ENCODE measurements at places on chromosomes 7 and 10.

DNA sequence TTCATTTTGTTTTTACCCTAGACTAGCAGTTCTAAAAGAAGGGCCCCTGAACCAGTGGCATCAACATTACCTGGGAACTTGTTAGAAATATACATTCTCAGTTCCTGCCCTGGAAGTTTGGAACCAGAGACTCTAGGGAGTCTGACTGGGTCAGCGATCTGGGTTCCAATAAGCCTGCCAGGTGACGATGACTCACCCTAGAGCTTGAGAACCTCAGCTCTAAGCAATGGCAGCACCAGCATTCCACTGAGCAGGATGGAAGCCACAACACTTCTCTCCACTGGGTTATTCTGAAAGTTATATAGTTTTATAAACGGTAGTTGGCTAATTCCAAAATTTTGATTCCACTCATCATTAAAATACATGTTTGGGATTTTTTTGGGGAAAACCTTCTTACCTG, 97.0 kb upstream of the AMPH start:
- no peak for DNase-seq

DNA sequence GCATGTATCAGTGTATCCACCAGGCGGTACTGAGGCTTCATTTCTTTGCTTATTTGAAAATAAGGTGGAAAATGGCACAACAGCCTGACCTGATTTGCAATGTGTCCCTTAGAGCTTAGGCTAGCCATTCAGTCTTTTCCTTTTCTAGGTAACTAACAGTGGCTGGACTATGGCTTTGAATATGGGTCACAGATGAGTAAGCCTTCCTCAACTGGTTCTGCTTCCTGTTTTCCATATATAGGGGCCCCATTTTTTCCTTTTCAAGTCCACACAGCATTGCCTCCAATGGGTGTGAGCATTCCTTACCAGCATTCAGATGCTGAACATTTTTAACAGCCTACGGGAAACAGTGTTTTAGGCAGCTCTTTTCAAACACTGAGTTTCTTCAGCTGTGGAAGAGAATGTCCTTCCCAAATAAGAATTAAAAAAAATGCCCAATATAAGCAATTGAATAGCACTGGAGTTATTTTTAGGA, 3.9 kb upstream of the ITGB1 start:
- DNase-seq = peak; percentile 66

DNA sequence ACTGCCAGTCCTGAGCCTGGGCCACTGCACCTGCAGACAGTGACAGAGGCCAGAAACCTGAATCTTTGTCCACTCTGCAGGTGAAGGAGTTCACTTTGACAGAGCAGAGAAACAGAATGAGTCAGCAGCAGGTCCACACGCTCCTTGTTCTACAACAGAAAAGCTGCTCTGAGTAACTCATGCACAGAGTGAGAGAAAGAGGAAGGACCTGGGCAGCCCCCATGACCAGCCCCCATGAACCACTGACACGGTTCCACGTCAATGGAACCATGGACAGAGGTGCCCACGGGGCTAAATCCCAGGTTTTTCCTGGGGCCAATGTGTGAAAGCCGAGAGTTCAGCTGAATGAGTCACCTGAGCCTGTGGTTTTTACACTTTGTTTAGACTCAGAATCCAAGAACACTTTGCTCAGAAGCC, 40.8 kb upstream of the CTBP2 start:
- DNase-seq = no peak

GRCh38 chr7:90607196-90607595, 11.1 kb downstream of the CDK14 start:
- DNase-seq = no peak

- no peak for DNase-seq
Observed at GRCh38 chr7:98177553-98177952, 33.7 kb upstream of the BHLHA15 start.

DNA sequence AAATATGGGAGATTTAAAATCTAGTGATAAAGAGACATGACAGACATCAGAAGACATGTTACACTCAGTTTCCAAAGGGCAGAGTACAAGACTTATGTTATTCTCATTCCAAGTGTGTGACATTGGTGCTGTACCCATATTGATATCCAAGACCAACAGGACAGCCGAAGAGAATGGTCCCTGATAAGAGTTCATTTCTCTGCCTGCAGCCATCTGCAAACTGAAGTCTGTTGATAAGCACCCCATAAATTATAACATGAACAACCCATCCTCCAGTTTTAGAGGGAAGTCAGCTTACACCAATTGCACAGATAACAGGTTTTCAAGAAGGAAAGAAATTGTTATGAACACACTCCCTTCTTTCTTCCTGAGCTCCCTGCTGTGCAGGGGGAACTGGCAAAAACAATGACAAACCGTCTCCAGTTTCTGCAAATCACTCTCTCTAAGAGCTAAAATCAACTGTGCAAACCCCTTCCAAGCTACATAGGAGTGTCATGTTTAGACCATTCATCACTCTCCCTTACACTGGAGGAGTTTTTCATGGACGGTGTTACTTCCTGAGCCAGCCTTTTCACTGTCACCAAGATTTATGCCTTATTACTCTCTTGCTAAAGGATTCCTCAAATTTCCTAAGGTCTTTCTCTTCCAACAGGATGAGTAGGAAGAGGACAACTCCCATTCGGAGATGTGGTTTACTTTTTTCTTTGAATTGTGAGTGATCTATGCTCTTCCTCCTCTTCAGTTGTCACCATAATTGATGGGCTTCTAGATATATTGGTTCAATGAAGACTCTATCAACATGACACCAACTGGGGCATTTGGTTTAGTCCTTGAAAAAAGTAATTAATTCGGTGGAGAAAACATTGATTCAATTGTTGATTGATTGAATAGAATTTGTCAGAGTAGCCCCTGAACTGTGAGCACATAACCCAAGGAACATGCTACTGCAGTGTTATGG, 80.3 kb upstream of the FAM171A1 start:
- DNase-seq = no peak
